Activated T-cell treated with anti-CD3 and anti-CD28 coated beads for 1 hour (primary cell): ENCODE measurements at places on chromosomes 7 and 10.

DNA sequence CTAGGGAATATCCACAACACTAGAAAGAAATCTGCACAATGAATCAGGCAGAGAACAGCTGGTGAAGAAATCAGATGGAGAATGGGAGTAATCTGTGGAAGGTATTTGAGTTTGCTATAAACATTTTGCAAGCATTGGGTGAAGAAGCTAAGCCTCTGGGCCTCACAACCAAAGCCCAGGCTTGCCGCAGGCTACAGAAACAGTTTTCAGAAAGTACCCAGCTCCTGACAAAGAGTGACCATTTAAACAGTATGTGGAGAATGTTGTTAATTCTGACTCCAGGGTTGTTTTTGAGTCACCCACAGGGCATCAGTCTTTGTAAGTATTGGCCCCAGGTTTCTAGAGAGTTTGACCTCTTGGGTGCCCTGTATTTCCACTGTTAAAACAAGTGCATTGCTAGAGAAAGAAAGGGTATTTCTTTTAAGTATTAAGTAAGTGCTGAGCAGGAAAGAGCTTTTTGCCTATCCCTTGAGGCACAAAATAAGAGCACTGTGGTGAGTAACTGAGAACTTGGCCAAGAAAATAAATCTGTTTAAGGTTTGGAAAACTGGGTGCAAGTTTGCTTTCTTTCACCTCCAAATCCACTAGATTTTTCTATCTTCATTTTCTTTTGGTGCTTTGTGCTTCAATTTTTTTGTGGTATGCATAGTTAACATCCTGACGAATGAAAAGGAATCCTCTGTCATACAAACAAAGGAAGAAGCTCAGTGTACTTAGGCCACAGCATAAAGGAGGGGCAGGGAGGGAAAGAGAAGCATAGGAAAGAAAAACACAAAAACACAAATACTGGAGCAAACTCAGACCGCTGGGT lies 691.8 kb downstream of the SUGCT start:
- no peak for DNase-seq

DNA sequence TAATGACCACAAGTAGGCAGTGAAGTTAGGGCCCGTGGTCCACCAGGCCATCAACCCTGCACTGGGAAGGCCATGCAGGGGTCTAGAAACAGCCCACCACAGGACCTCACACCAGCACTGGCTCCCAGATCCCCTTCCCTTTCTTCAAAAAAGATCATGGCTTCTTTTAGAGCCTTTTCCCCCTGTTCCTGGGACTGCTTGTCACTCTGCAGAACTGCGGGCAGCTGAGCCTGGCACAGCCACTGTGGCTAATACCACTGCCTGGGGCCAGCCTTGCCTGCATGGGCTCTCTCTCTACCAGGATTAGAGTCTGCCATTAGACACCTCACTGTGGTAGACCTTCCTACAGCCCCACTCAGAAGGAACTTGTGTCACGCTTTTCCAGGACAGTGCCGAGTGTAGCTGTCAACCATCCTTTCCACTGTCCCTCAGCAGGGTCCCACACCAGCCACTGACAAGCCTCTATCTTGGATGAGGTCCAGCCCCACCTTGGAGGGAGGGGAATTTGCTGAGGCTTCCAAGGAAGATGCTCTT lies 19.0 kb upstream of the C10orf90 start:
- no peak for DNase-seq

- DNase-seq, result no peak
Measured at GRCh38 chr10:28631896-28632583, 45.3 kb upstream of the BAMBI start.

DNA sequence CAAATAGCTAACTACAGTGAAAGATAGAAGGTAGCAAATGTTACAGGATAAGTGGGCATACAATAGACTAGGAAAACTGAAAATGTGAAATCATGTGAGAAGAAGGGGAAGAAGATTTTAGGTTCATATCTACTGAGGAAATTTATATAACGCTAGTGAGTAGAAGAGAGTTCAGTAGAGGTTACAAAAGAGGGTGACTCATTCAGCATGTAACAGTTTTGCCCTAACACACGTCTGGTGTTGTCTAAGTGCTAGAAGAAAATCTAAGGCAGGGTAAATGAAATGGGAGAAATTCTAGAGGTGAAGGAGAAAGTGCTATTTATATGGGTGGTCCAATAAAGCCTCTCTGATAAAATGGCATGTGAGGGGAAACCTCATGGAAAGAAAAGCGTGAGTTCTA lies 731.4 kb upstream of the POT1 start:
- no peak for DNase-seq

- no peak for DNase-seq
Measured at GRCh38 chr10:7192061-7192460, 218.8 kb downstream of the SFMBT2 start.

DNA sequence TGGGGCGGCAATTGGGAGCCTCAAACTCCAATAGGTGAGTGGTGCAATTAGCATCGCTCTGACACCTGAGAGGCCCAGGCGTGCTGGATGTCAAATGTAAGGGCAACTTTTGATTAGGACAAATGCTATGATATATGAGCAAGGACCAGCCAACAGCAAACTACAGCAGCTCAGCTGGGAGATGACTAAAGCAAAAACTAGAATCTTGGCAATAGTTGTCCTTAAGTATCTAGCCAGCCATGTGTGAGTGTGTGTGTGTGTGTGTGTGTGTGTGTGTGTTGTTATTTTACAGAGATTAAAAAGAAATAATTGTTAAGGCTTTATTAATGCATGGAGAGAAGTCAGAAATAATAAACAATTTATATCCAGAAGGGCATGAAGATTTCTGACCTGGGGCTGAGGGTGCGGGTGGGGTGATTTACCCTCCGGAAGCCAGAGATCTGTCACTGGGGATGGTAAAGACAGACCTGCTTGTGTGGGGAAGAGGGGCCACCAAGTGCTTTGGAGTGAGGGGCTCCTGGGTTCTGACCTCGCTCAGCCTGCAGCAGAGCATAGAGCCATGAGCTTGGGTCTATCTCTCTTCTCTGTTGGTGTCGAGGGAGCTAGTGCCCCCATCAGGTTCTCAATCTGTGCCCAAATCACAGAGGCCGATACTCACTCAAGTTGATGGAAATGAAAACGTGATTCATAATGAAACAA lies 77.3 kb downstream of the EMX2 start:
- no peak for DNase-seq

DNA sequence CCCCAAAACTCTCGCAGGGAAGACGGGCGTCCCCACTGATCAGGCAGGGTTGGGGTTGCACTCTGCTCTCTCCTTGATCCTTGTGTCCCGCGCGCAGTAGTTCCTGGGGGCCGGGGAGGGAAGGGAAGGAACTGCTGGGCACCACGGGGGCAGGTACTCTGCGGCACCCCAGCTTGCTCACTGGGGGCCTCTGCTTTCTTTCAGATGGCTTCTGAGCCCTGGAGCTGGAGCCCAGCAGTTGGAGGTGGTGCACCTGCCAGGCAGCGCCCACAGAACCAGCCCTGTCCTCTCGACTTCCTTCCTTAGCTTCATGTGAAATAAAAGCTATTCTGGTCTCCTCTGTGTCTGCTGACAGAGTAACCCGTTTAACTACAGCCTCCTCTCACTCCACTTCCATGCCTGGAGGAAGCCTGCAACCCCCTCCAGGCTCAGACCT lies 12.2 kb downstream of the PLAC9 start:
- DNase-seq, result no peak

- DNase-seq, result no peak
Measured at GRCh38 chr10:774223-774622, 84.8 kb upstream of the DIP2C start.

DNA sequence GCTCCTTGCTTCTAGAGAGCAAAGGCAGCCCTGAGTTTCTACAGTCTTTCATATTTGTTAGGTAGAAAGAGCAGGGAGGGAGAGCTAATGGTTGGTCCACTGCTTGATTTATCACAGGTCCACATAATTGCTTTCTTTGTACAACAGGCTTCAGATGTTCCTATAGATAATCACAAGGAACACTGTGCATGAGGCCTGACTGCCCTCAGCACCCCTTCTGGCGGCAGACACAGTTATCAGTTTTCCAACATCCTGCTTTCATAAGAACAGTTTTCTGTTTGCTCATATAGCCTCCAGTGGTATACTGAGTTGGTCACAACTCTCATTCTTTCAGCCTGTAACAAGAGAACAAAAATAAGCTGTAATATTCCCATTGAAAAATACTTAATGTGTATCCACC lies 69.7 kb downstream of the AKR1C4 start:
- DNase-seq, result no peak

DNA sequence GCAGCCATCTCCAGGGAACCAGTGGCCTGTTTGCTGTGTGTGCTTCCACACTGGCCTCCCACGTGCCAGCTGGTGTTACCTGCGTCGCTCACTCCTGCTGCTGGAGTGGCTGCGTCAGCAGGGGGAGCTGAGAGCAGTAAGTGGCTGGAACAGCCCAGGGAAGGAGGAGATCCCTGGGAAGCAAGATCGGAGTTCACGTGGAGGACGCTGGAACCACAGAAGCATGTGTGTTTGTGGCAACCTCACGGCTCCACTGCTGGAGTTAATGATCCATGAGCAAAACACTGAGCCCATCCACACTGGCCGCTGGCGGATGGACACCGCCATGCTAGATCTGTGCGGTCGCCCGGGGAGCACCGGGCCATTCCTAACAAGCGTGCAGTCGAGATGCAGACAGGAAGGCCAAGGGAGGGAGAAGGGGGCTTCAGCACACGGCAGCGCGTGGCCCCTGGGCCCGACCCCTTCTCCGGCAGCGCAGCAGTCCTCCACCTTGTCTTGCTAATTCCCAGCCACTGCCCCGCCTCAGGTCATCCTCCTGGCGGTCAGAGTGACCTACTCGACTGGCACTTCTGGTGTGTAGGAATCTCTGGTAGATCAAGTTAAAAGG lies 68.5 kb upstream of the EEPD1 start:
- DNase-seq, result no peak

GRCh38 chr7:3154881-3155494 lies 111.3 kb upstream of the CARD11 start:
- peak; percentile 44 for DNase-seq
